ENCODE measurements at places on chromosomes 2 and 18. TPM values are rescaled to one million over a fixed set of nuclear protein-coding genes. Genes with fewer than 3 reads are reported as not detected.

The GPR75 gene
- total RNA-seq, result 3.5 TPM

The FER1L5 gene
- total RNA-seq, result not detected

- DNase-seq, result no peak
Observed at GRCh38 chr2:86147793-86148192, 41.8 kb downstream of the PTCD3 start.

The AGXT gene
- not detected for total RNA-seq

DNA sequence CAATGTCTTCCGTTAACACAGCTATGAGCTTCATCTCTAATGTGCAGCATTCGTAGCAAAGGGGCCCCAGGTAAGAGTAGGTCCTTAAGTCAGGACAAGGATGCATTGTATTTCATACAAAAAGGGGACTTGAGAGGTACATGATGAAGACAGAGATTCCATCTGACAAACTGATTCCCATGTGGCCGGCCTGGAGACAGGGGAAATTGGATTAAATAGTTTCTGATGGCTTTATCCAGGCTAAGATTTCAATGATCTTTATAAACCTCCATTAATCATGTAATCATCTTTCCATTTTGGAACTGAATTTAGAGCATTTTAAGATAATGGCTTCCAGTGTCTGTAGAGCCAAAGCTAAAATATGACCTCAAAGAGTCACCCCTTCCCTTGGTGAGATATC, 111.3 kb downstream of the NCKAP5 start:
- DNase-seq, result no peak

- no peak for DNase-seq
Observed at GRCh38 chr2:35293261-35293660, 1062.3 kb upstream of the CRIM1 start.

The RELCH gene
- total RNA-seq, result 29.9 TPM

The MAL gene
- 0.54 TPM for total RNA-seq

The SIGLEC15 gene
- 6.2 TPM for total RNA-seq

The GPAT2 gene
- 11.8 TPM for total RNA-seq
